ENCODE measurements at places on chromosomes 2 and 18. TPM values are rescaled to one million over a fixed set of nuclear protein-coding genes. Genes with fewer than 3 reads are reported as not detected.
A peak's percentile ranks its signal among the peaks of the same experiment; 100 is the strongest.

The ABHD3 gene
- total RNA-seq = 12.7 TPM

The ACADL gene
- not detected for total RNA-seq

The COLEC12 gene
- total RNA-seq = 0.20 TPM

DNA sequence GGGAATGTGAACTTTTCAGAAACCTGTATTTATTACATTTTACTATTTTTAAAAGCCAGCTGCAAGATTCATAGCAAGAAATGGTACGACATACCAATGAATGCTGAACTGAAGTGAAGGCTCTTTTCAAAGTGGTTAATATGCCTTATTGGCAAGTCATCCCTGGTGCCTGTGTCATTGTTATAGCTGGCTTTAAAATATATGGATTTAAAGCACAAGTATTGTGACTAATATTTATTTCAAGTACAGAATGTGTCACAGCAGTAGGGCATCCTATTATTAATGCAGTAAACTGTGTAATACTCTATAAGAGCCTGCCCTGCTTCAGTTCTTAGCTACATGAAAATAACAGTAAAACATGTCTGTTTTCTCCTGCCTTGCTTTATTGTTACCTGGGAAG is 10.8 kb downstream of the TSHZ1 start:
- DNase-seq = no peak

DNA sequence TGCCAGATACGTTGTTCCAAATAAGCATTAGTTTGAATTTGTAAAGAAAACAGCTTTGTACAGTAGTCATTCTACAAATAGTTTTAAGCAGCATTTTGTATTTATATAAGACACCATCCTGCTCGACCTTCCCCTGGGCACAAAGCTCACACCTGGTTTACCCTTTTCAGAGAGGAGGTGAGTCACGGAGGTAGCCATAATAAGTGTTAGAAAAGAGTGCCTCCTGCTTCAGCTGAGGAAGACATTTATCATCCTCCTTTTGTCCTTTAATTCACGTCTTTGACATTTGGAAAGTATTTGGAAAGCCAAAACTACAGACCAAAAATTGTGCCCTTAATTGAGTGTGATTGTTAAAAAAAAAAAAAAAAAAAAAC is 6.8 kb downstream of the RAB12 start:
- DNase-seq = no peak

DNA sequence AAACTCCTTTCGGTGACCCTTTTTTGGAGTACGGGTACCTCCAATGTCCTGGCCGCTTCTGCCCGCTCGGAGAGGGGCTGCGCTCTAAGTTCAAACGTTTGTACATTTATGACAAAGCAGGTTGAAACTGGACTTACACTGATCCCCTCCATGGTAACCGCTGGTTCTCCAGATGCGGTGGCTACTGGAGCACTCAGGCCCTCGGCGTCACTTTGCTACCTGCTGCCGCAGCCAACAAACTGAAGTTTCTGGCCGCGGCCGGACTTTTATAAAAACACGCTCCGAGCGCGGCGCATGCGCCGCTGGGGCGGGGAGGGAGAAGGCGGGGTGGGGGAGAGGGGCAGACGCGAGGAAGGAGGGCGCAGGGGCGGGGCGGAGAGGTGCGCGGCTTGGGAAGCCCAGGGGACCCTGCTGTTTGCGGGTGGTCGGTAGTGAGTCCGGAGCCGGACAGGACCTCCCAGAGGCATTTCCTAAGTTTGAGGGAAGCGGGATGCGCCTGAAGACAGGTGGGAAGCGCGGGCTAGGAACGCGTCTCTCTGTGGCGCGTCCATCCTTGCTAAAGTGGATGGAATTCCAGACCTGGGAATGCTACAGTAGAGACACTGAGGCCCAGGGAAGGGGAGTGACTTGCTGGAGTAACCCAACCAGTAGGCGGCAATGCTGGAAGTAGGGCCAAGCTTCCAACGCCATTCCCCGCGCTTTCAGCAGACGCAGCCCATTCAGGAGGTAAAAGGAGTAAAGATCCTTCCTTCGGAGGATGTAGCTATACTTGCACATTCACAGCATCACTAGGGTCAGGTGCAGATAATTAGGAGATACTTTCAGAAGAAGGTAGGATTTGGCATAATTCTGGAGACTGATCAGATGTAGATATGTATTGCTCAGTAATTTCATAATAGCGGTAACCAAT is at the start of gene CXCR4:
TSS of gene CXCR4 (minus strand) at position 241 of the 910 bp plus-strand sequence. CDS start at position 152, 89 bp downstream.
- DNase-seq = peak; percentile 90

The LIPG gene
- 10.2 TPM for total RNA-seq

The SPDYA gene
- 0.81 TPM for total RNA-seq

- no peak for DNase-seq
Measured at GRCh38 chr2:60483401-60483800, 70.1 kb downstream of the BCL11A start.

DNA sequence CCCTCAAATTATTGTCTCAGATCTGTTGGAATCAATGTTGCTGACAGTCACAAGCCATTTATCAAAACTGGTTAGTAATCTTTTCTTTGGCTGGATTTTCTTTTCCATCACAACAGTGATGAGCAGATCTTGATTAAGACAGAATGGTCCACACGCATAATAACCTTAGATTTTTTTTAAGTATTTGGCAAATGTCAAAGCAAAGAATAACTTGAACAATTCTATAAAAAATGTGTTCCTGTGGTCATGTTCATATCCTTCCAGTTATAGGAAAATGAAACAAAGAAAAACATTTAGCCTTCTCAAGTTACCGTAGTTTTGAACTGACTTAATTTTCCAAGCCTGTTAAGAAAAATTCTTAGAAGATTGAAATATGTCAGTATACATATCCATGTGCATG is 659.9 kb upstream of the ID2 start:
- DNase-seq = no peak

- DNase-seq = no peak
Measured at GRCh38 chr18:59985289-59985688, 85.5 kb downstream of the PMAIP1 start.

DNA sequence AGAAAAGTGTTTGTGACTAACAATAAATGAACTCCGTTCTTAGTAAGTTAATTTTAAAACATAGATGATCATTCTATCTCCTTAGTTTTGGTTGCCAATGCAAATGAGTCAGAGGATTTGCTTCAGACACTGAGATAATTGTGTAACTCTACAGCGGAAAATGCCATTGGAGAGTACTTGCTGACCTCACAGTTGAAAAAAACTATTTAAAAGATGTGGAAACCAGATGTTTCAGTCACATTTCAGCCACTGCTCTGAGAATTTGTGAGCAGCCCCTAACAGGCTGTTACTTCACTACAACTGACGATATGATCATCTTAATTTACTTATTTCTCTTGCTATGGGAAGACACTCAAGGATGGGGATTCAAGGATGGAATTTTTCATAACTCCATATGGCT is at the start of gene TNFAIP6:
TSS of gene TNFAIP6 (plus strand) at position 234 of the 400 bp plus-strand sequence. CDS start at position 309, 75 bp downstream.
- no peak for DNase-seq

DNA sequence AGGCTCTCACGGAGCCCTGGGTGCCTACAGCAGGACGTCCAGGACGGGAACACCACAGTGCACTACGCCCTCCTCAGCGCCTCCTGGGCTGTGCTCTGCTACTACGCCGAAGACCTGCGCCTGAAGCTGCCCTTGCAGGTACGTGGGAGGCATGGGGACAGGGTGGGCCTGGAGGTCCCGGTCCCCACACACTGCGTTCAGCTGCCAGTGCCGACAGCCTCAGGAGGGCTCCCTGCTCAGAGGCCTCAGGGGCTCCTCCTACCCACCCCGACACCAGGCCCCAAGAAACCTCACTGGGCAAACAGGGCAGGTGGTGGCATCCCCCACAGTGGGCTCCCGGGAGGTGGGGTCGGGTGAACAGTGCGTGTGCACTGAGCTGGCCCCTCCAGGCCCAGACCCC is 10.8 kb downstream of the ANO7 start:
- DNase-seq = no peak

The CPLX4 gene
- not detected for total RNA-seq

The PASK gene
- total RNA-seq = 24.4 TPM

The SERPINB3 gene
- total RNA-seq = not detected

DNA sequence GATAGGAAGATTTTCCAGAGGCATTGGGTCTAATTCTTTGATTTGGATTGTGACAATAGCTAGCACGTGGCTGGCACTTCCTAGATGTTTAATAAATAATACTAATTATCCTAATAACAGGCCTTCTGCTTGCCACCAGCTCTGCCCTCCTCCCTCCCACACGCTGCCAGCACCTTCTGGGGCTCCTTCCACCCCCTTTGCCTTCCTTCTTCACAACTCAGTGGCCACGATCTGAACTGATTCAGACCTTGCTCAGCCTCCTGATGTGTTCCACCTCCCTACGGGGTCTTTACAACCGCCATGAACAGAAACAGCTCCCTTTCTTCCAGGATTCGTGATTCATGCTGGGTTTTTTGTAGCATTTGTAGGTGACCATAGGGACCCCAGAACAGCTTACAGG is 310.3 kb upstream of the HS6ST1 start:
- DNase-seq = no peak

The MCM6 gene
- total RNA-seq = 11.7 TPM

The CHRNG gene
- total RNA-seq = 3.5 TPM

GRCh38 chr18:70636991-70637390 is 348.1 kb downstream of the SOCS6 start:
- DNase-seq = no peak

The MATN3 gene
- 0.32 TPM for total RNA-seq

DNA sequence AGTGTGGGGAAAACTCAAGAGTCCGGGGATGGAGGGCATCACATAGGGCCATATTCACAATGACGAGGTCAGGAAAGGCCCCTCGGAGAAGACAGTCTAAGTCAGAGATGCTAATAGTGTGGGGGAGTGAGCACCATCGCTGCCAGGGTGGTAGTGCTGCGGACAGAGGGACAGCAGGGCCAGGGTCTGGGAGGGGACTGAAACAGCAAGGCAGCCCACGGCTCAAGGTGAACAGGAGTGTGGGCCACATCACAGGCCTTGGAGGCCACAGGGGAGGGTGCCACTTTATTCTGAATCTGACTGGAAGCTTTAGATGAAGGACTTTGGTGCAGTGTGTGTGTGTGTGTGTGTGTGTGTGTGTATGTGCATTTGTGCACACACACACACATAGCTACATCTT is 130.9 kb upstream of the GLI2 start:
- no peak for DNase-seq

The HOXD12 gene
- not detected for total RNA-seq

DNA sequence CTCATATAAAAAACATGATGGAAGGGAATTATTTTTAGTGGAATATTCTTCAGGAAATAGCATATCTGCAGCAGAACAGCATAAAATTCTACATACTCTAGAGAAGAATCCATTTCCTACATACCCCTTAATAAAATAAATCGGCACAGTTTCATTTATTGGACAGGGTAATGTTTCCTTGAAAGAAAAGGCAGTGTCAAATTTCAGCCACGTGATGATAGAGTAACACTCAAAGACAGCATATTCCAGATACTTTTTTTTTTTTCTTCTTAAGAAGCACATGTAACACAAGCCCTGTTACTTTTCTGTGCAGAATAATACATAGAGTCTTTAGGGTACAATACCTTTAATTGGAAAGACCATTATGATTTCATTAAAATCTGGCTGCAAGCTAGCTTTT is 204.4 kb downstream of the SRBD1 start:
- DNase-seq = no peak

- no peak for DNase-seq
Measured at GRCh38 chr18:45688113-45688512, 35.9 kb upstream of the SLC14A1 start.

DNA sequence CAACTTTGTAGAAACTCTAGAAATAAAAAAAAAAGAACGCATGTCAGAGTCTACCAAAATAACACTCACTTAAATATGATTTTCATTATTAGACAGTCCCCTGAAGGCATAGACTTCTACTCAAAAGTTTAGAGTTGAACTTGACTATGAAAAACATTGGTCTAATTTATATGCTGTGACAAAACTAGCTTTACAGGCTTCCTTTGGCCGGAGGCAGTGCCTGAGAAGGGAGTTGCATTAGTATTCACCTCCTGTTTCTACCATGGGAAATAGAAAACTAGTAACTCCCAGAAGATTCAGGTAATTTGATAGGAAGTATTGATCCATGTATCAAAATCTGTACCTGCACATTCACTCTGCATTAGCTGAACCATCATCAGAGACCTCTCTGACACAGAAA is 163.4 kb upstream of the NOSTRIN start:
- DNase-seq = no peak

All from glutamatergic neuron (in vitro differentiated cells).